ENCODE measurements at places on chromosomes 5 and 9.
A peak's percentile ranks its signal among the peaks of the same experiment; 100 is the strongest.

DNA sequence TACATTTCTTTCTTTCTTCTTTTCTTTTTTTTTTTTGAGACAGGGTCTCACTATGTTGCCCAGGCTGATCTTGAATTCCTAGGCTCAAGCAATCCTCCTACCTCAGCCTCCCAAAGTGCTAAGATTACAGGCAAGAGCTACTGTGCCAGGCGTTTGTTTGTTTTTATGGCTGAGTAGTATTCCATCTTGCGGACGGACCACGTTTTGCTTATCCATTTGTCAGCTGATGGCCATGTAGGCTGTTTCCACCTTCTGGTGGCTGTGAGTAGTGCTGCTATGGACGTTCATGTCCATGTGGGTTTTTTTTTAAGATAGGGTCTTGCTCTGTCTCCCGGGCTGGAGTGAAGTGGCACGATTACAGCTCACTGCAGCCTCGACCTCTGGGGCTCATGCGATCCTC is 2.5 kb downstream of the DOK3 start:
- no peak for DNase-seq

DNA sequence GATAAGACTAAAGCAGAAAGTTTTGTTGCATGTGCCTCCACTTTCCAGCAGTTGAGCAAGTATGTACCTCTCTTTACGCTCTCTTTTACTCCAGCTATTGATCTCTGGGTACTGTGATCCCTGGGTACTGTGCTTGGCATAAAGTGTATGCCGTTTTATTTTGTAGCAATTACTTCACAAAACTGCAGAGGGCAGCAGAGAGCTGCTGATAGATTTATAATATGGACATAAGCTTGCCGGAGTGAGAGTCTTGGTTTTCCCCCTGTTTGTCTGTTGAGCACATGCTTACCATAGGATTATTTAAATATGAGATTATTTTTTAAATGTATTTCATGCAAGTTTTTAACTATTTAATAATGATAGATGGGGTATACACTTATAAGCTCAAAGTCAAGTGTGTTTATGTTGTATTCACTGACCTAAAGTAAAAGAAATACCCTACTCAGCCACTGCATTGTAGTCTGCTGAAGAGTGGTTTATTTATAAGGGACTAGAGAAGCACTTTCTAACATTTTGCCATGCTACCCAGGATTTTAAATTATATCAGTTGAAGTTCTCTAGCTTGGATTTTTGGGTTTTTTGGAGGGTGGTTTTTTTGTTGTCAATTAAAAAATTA is 13.0 kb downstream of the TTC1 start:
- peak; percentile 37 for DNase-seq

DNA sequence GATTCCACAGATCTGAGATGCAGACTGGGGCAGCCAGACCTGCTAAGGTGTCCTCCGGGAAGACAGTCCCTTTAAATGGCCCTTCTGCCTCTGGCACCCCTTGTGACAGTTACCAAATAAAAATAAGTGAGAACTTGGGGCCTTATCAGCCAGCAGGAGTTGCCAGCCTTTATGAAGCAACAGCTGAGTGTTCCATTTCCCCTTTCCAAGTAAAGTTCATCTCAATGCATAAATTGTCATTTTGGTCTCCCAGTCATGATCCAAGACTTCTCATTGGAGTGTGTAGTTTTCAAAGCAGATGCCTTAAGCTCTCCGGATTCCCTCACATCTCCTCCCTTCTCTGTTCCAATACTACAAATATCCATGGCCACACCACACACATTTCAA is 4.1 kb downstream of the PTCH1 start:
- DNase-seq = no peak

DNA sequence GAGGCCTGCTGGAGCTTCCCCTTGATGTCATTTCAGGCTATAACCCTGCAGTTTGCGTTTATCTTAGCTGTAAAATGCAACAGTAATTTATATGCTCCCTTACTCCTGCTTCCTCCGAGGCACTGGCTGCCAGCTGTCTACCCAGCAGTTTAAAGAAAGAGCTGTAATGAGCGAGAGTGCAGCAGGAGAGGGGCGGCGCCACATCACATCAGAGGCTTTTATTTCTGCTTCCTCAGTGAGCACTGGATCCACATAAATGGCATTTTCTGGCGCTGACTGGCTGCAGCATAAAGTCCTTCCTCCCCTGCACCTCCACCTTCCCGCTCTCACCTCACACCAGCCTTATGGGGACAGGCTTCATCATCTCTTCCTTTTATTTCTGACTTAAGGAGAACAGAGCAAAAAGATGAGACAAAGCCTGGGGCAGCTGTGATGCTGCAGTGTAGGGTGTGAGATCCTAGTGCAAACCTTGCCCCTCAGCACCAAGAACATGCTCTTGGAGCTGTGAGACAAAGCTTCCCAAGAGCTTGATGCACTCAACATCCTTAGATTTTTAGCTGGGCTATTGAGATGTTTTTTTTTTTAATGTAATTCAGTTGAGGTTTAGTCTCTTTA is 829.6 kb upstream of the ZNF608 start:
- no peak for DNase-seq

- no peak for DNase-seq
Observed at GRCh38 chr5:118249386-118249785, 739.0 kb downstream of the DTWD2 start.

DNA sequence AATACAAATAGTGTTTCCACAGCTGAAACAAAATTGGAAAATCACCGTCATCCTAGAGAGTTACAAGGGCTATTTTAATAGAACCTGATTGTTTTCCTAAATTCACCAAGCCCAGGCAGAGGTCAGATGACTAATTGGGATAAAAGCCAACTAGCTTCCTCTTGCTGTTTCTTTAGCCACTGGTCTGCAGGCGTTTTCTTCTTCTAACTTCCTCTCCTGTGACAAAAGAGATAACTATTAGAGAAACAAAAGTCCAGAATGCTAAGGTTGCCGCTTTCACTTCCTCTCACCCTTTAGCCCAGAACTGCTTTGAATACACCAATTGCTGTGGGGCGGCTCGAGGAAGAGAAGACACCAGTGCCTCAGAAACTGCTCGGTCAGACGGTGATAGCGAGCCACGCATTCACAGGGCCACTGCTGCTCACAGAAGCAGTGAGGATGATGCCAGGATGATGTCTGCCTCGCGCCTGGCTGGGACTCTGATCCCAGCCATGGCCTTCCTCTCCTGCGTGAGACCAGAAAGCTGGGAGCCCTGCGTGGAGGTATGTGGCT is at the start of gene TLR4:
TSS of gene TLR4 (plus strand) at position 380 of the 552 bp plus-strand sequence. CDS start at position 450, 70 bp downstream.
- DNase-seq = peak; percentile 66

- DNase-seq = no peak
Observed at GRCh38 chr9:117018966-117019617, 332.0 kb downstream of the TRIM32 start.

GRCh38 chr9:34205102-34205501 is 26.3 kb downstream of the UBAP1 start:
- DNase-seq = no peak

DNA sequence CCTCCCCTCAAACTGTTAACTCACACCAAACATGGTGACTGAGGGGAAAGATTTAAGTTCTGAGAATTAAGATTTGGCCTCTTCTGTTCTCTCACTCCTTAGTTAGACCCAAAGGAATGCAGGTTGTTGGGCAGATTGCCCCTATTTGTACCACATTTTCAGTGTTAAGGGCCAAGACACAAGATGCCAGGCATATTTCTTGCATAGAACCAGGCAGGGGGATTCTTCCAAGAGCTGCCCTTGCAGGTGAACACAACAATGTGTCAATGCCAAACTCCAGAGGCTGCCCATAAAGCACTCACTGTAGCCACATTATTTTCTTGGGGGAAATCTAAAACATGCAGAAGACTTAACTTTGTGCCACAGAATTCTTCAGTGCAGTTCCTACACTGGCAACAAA is 14.7 kb downstream of the MPDZ start:
- DNase-seq = no peak

GRCh38 chr5:73434907-73435306 is 13.7 kb downstream of the FOXD1 start:
- no peak for DNase-seq

GRCh38 chr5:36494841-36495601 is 111.4 kb upstream of the SLC1A3 start:
- DNase-seq = no peak

DNA sequence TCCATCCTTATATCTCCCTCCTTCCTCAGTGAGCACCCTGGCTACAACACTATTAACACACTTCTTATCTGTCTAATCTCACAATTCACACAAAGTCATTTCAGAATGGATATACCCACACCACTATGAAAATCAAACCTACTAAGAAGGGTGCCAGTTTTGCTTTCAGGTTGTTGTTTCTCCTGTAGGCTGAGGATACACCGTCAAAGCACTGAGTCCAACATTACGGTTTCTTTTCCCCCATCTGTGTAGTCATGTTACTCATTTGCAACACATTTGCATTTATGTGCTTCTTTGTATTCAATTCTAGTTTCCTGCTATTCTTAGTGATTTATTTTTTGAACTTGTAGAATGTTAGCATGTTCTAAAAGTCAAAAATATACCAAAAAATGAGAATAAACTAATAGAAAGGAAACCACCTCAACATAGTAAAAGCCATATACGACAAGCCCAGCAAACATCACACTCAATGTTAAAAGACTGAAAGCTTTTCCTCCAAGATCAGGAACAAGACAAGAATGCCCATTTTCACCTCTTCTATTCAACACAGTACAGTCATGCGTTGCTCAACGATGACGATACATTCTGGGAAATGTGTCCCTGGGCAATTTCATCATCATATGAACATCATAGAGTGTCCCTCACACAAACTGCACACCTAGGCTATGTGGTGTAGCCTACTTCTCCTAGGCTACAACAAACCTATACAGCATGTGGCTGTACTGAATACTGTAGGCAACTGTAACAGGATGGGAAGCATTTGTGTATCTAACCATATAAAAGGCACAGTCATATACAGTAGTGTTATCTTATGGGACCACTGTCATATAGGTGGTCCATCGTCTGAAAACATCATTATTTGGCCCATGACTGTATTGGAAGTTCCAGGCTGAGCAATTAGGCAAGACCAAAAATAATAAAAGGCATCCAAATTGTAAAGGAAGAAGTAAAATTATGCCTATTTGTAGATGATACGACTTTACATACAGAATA is 6.3 kb downstream of the ROR2 start:
- no peak for DNase-seq

DNA sequence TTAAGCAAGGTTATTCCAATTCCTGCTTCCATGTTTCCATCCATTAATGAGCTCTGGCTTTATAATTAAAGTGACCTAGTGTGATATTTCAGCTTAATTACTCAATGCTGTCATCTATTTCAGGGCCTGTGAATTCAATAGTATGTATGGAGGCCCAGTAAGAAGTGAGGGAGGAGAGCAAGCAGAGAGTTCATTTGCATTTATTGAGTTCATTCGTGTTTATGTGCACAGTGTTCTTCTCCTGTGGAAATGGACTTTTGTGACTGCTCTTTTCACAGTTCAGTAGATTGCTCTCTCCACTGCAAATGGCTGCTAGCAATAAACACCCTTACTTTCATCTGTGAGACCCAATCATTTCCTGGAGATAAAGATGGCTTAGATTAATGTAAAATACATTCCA is 130.9 kb downstream of the CEMIP2 start:
- DNase-seq = no peak

DNA sequence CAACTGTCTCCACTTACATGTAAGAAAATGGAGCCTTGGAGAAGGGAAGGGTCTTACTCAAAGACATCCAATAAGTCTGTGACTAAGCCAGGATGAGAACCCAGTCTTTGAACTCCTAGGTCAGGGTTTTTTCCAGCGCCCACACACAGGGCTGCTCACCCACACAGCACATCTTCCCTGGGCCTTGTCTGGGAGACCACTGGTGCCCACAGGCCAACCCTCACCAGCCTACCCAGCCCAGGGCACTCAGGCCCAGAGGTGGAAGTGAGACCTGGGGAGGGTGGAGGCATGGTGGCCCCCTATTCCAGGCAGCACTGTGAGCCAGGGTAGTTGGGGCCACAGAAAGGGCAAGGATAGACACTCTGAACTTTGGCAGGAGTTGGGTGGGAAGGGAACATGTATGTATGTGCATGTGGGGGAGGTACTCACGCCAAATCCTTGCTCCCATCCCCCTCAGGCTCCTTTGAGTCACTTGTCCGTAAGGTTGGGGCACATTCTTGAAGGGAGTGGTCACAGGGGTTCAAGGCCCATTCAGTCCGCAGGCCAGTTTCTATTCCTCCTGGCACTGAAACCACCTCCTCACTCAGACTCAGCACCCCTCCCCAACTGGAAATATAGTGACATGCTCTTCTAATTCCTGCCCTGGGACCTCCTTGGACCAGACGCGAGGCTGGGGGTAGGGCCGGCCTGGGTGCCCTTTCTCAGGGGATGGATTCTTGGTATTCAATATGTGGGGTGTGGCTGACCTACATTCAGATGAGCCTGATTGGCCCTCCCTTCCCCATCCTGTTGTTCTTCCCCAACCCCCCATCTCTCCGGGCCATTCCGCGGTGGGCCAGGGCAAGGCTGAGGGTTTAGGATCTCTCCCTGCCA is 2.9 kb upstream of the SLC4A9 start:
- DNase-seq = no peak

GRCh38 chr9:1927546-1927945 is 87.6 kb upstream of the SMARCA2 start:
- DNase-seq = no peak

GRCh38 chr9:26459959-26460358 is 432.6 kb downstream of the CAAP1 start:
- no peak for DNase-seq

Measured in COLO829 (cell line).